ENCODE measurements at places on chromosomes 4 and X.

- no peak for DNase-seq
Measured at GRCh38 chr4:8525383-8526120, 54.6 kb upstream of the GPR78 start.

DNA sequence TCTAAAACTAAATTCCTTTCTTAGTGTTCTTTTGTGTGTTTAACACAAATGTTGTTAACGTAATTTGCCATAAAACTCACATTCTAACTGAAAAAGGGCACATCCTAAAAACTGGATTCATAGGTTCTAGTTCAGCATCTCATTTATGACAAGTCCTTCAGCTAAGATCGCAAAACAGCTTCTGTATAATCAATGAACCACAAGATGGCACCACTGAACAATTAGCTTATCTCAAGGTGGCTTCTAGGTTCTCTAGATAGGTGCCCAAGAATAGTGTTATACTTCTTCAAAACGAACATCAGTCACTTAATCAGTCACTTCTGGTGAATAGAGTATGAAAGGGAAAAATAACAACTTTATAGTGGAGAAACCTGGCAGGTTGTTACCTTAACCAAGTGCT is 54.3 kb downstream of the NRK start:
- no peak for DNase-seq

- DNase-seq = no peak
Measured at GRCh38 chrX:48713847-48714246, 17.3 kb downstream of the SUV39H1 start.

DNA sequence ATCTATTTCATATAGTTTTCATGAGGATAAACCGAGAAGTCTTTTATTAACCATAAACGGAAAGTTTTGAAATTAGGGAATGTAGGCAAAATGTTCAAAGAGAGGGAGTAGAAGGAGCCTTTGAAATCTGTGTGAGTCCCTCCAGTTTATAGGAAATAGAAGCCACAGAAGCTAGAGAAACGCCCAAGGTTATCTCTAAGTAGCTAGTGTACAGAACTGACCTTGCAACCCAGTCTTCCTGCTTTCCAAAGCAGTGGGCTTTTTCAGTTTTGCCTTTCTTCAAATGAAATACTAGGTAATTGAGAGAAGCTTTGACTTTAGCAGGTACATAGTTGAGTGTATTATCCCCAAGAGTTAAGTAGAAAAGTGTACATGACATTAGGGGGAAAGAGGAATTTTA is 39.4 kb downstream of the STIM2 start:
- no peak for DNase-seq

GRCh38 chr4:144905286-144905685 is 192.7 kb downstream of the ANAPC10 start:
- no peak for DNase-seq

GRCh38 chrX:48999030-48999429 is 3.0 kb downstream of the GRIPAP1 start:
- no peak for DNase-seq

DNA sequence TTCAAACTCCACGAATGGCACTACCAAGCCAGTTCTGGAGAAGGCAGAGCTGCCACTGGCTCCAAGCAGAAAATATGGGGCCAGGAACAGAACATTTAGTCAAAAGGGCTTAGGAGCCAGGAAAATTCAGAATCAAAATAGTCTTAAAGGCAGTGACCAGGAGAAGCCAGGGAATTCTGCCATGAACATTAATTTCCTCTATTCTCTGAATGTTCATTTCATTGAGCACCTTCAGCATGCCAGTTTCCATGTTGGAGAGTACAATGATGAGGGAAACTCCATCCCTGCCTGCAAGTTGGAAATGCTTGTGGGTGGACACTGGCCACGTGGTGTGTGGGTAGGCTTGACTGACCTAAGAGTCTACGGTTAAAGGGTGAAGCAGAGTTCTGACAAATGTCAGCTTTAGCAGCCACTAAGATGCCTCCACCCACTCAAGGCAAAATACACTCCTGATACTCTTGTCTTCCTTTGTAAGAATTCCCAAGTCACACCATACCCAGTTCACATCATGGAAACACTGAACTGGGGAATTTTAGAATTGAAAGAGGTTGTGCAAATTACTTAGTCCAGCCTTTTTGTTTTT is 190.1 kb upstream of the C1QTNF7 start:
- DNase-seq = no peak

DNA sequence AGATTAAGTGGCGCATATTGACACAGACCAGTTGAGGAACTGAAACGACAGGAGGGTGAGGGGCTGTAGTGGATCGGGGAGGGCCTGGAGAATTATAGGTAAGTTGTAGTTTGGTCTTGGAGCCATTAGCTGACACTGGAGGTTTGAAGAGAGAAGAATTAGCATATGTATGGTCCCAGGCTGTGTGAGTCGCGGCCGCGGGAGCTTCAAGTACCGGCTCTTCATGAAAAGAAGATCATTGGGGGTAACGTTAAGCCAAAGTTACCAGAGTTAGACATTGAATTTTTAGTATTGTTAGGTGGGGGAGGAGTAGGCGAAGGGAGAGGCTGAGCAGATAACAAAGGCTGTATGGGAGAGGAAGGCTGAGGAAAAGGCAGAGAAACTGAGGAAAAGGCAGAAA is 56.5 kb downstream of the ZNF674 start:
- DNase-seq = no peak

DNA sequence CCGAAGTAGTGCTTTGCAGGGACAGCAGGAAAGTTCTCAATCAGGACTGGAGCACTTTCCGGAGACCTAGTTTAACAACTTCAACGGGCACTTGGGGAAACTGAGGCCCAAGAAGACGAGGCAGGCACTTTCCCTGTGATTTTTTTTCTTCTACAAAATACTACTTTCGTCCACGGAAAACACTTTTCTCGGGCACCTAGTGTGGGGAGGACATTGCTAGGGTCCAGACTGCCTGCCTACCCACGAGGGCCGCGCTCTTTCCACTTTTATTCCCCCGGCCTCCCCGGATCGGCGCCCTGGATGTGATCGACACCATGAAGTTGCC is 125.4 kb upstream of the CXorf66 start:
- DNase-seq = no peak

GRCh38 chr4:18020671-18021469 is 685 bp downstream of the LCORL start:
- DNase-seq = peak; percentile 1

- peak; percentile 44 for DNase-seq
Measured at GRCh38 chrX:24371391-24371972, 11.0 kb downstream of the SUPT20HL1 start.

GRCh38 chrX:124274438-124275181 is 57.9 kb upstream of the TEX13D start:
- DNase-seq = no peak

GRCh38 chrX:15107367-15107988 is 162.4 kb downstream of the ASB9 start:
- no peak for DNase-seq

- no peak for DNase-seq
Measured at GRCh38 chr4:41550308-41550707, 12.4 kb downstream of the LIMCH1 start.

DNA sequence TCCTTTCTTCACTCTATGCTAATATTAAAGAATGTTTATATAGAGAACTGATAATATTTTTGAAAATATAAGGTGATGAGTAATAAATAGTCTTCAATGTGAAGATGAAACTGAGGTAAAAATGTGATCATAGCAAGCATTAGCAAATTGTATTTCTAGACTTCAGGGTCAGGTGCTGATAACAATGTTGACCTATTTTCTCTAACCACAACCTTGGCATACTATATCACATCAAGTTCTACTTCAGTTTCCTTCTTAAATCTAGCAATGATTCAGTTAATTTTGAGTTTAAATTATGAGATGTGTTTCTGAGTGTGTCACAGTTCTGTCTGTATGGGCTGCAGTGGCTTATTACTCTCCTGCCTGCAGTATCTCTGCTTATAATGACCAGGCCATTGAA is 209.4 kb downstream of the RAPGEF2 start:
- no peak for DNase-seq

GRCh38 chrX:19990151-19990555 is 708 bp downstream of the BCLAF3 start:
- no peak for DNase-seq

DNA sequence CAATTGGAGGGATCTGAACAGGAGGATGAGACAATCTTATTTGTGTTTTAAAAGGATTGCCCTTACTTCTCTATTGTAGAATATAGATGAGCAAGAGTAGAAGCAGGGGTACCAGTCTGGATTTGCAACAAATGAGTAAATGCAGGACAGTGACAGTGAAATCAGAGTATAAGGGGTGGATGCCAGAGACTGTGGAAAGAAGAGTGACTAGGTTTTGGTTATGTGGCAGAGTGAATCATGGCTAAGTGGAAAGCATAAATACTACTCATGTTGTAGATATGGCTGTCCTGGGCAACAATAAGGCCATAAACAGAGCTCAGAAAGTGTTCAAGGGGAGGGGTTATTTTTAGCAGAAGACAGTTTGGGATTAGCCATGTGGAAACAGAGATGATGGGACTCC is 6.0 kb upstream of the VSIG4 start:
- no peak for DNase-seq

DNA sequence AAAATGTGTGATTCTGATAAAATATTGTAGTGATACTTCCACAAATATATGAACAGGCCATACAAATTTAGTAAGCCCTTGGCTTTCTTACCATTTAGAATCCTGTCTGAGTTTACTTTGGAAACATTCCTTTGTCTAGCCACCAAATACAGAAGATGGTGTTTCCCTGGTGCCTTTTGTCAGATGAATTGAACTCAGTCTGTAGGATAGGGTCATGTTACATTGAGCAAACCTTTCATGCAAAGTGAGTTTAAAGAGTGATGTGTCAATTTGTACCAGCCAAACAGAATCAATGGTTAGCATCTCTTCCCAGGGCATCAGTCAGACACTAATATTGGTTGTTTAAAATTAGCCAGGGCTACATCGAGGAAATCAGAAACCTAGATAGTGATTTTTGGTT is 1443.4 kb downstream of the ARAP2 start:
- DNase-seq = no peak

DNA sequence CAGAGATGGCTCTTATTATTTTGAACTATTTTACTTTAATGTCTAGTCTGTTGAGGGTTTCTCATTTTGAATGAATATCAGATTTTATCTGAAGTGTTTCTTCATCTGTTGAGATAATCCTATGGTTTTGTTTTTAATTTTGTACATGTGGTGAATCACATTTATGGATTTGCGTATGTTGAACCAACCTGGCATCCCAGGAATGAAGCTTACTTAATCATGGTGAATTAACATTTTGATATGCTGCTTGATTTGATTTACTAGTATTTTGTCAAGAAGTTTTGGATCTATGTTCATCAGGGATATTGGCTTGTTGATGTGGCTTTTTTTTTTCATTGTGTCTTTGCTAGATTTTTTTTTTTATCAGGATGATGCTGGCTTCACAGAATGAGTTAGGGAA is 2390.9 kb downstream of the PCDH7 start:
- no peak for DNase-seq

DNA sequence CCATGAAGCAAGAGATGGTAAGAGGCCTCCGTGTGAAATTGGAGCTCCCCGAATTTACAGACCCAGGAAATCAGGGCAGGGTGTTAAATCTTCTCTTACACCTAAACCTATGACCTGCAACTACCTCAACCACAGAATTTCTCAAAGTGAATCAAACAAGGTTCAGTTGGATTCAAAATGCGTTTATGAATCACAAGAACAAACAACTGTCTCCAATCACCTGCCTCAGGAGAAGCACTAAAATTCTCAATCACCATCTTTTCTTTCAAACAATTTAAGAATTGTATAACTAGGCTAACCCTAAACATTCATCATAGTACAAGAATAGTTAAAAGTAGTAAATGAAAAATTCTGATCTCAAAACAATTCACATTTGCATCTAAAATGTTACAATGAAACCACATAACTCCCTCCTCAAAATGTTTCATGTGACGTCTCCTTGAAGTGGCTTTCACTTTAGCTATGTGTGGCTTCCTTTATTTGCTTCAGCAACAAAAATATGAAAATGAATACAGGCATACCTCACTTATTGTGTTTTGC is 19.2 kb downstream of the PPP3CA start:
- no peak for DNase-seq

- DNase-seq = no peak
Measured at GRCh38 chr4:131499141-131499873, 1649.8 kb upstream of the PCDH10 start.

DNA sequence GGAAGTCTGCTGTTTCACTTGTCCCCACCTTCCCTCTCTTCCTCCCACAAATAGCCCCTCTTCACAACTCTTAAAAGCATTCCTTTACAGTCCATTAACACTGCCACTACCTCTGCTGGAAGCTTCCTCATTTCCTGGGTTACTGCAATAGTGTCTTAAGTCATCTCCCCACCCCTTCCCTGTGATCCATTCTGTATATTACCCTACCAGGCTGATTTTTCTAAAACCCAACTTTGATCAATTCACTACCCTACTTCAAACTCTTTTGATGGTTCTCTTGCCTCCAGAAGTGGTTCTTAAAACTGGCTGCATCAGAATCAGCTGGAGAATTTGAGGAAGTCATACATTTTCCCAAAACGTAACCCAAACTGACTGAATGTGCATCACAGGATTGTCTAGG is 8.8 kb upstream of the XIAP start:
- DNase-seq = no peak

DNA sequence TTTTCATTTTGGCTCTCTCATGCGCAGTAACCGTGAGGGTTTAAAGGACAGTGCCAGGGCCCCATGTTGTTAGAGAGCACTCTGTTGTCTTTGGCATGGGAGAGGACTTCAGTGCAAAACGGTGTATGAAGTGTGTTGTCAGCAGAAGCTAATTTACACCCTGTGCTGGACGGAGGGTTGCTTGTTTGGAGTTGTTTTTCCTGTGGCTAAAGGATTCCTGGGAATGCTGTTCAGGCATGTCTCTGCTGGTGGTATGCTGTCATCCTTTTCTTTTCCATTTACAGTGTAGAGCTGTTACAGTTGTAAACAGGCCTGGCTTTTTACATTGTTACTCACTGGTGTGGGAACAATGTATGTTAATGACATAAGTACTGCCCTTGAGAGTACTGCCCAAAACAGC is 206.3 kb downstream of the CBR4 start:
- DNase-seq = no peak

DNA sequence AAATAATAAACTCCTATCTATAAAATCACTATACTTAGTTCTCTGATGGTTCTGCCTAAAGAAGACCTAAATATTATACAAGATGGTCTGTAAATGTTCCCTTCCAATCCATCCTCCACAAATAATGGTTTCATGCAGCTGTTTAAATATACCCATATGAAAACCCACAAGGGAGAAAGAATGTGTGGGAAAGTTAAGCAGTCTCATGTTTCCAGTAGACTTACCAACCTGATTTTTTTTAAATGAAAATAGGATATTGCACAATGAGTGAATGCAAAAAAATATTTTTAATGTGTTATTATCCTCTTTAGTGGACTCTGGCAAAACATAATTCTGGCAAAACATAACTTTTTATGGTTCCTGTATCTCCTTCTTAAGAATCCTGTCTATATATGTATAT is 23.3 kb downstream of the CAMK2D start:
- no peak for DNase-seq

DNA sequence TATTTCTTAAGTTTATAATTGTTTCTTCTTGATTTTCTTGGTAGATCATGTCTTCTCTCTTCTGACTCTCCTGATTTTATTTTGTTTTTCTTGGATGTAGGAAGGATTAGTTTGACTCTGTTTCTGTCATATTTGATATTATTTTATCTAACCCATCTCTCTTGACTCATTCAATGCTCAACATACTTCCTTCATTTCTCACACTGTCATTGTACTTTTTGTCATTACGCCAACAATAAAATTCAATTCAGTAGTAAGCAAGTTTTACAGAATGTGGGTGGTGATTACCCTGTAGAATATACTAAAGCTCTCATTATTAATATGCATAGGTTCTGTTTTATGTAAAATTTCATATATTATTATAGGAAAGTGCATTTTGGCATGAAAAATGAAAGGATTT is 1303.0 kb upstream of the AGA start:
- DNase-seq = no peak

All from activated CD4-positive, alpha-beta T cell treated with anti-CD3 and anti-CD28 coated beads for 24 hours (primary cell).